ENCODE measurements at places on chromosomes 7 and 10.
A peak's percentile ranks its signal among the peaks of the same experiment; 100 is the strongest.

DNA sequence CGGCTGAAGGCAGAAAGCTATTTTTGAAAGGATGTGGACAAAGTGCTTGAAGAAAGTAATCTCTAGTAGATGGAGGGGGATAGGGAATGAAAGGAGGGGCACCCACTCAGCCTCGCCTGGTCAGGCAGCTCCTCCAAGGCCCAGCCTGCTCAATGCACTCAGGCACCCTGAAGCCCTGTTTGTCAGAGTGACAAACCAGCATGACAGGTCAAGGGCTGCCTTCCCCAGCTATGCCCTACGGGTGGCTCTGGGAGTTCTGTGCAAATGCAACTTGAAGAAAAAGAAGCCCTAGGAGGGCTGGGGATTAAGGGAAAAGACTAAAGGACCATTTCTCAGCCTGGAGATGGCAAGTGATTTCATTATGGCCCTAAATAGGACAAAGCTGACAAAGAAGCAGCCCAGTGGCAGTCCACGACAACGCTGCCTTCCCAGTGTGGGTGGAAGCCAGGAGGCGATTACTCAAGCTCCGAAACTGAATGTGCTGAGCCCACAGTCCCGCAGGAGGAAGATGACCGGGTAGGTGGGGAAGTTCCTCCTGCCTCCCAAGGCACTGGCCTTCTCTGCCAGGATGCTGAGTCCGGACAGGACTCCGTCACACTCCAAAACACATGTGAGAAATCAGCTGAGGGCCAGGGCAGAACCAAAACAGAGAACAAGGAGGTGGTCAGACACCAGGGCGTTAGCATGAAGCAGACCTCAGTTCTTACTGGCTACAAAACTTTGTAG, 16.3 kb downstream of the LIPA start:
- DNase-seq, result peak; percentile 99

GRCh38 chr7:113414401-113415035, 296.2 kb upstream of the SMIM30 start:
- DNase-seq, result no peak

DNA sequence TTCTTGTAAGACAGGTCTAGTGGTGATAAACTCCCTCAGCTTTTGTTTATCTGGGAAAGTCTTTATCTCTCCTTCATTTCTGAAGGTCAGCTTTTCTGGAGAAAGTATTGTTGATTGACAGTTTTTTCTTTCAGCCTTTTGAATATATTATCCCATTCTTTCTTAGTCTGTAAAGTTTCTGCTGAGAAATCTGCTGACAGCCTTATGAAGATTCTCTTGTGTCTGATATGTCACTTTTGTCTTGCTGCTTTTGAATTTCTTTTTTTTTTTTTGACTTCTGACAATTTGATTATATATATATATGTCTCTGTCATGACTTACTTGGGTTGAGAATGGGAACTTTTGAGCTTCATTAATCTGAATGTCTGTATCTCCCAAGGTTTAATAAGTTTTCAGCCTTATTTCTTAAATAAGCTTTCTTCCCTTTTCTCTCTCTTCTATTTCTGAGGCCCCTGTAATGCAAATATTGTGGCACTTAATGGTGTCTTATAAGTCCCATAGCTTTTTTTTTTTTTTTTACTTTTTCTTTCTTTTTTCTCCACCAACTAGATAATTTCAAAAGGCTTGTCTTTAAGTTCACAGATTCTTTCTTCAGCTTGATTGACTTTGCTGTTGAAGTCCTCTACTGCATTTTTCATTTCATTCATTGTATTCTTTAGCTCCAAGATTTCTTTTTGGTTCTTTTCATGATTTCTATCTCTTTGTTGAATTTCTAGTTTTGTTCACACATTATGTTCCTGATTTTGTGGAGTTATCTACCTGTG, 81.4 kb upstream of the IL6 start:
- no peak for DNase-seq

- no peak for DNase-seq
These were observed 230.1 kb downstream of the ELFN1 start for GRCh38 chr7:1899951-1900762.

GRCh38 chr7:1855725-1856160, 185.7 kb downstream of the ELFN1 start:
- no peak for DNase-seq

DNA sequence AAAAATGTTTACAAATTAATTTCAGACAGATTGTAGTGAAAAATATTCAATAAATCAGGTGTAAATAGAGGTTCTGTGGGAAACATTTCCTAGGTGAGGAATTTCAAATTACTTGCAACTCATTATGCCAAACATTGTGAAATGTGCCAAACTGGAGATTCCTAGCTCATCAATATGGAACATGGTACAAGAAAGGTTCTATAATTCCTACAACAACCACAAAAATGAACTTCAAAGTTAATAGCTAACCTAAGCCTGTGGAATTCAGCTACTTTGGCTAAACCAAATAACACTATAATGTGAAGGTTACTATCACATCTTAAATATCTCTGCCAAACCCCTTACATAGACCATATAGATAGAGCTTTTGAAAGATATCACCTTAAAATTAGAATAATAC, 223.3 kb upstream of the HGF start:
- DNase-seq, result no peak

- no peak for DNase-seq
These were observed 93.5 kb downstream of the DYNC1I1 start for GRCh38 chr7:95865716-95866371.

DNA sequence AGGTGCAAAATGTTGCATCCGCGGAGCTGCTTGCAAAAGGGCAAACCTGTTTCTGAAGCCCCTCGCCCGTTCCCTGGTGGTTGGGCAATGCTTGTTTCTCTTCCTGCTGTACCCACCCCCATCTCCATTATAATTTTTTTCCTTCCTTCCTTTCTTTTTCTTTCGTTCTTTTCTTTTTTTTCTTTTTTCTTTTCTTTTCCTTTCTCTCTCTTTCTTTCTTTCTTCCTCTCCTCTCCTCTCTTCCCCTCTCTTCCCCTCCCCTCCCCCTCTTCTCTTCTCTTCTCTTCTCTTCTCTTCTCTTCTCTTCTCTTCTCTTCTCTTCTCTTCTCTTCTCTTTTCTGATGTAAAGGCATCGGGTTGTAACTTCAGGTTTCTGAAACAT, 278.2 kb downstream of the GATA3 start:
- no peak for DNase-seq

- DNase-seq, result no peak
These were observed 104.1 kb upstream of the FERD3L start for GRCh38 chr7:19249281-19249680.

GRCh38 chr10:71998119-71998839, 34.1 kb downstream of the CHST3 start:
- no peak for DNase-seq

- DNase-seq, result no peak
These were observed 289.9 kb upstream of the LRRN3 start for GRCh38 chr7:110800984-110801383.

DNA sequence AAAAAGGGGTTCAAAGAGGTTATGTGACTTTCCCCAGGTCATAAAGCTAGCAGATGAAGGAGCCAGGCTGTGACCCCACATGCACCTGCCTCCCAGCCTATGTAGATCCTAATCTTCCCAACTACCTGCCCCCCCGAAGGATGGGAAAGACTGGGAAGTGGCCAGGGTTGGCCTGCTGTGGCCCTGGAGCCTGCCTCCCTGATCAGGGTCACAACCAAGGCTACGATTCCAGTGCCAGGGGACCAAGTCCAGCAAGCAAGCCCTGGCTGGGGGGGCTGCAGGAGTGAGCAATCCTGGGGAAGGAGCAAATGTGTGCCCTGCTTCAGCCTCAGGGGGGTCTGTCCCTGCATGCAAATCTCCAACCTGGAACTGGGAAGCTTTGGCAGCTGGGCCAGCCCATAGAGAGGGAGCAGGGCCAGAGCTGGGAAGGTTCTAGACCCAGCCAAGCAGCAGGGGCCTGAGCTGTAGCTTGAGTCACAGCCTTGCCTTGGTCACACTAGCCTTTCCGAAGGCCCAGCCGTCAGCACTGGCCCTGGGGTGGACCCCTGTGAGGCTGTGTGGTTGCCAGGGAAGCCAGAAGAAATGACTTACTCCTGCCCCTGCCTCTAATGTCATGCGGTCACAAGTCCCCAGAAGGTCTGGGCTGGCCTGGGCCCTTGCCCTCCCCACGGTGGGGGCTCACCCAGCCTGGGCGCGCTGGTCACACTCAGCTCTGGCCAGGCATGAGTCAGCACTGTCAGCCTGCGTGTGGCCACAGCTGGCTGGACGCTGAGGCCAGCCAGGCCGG, 96.4 kb upstream of the ZMIZ1 start:
- DNase-seq, result peak; percentile 67

GRCh38 chr7:30937416-30937815, 25.8 kb downstream of the AQP1 start:
- DNase-seq, result no peak

DNA sequence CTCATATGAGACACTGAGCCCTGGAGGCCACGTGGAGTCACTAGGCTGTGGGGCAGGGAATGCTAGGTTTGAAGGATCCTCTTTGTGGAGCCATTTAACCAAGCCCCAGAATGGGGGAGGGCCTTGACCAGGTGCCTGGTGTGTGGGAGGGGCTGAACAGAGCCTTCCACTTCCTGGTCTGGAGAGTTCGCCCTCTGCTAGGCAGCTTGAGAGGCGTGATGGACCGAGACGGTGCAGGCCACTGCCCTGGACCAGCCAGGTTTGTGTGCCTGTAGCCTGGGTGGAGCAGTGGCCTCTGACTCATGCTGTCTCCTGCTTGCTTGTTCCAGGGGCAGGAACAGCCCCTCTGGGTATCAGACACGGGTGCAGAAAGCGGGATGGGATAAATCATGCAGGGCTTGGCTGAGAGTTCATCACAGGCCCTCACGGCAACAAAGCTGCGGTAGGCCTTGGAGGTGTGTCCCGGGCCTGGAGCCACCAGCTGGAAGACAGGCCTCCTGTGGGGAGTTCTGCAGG, 27.4 kb downstream of the ADAMTS14 start:
- DNase-seq, result no peak
